ENCODE measurements at places on chromosomes 12 and 14.

DNA sequence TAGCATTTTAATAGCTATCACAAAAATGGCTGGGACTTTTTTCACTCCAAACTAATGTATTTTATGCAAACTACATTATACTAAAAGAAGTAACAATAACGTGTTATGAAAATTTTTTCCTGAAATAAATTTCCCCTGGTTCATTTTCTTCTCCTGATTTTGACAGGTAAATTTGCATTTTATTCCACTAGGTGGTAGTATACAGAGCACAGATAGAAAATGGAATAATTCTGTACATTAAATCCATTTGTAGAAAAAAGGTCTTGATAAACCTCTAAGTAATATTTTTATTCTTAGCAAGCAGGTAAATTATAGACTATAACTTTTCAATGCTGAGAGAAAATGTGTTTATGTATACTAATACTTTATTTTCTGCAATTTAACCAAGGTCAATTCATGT, 96.5 kb downstream of the BCAT1 start:
- DNase-seq, result no peak

DNA sequence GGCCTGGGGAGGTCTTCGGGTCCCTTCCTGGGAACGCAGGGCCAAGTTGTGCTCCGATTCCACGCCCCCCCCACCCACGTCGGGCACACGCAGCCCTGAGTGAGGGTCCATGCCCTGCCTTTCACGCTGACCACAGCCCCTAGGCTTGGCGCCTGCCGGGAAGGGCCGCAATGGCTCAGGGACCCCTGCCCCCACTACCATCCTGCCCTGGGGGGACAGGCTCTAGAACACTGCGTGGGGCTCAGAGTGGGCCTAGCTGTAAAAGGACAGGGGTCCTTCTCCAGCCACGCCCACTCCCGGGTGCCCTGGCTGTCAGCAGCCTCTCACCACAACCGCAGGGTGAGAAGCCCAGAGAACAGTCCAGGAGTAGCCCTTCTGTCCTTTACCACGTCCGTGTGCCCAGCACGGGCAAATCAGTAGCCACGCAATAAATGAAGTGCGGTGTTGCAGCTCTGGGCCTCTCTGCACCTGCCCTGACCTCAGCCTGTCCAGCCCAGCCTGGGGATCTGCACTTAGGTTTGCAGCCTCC, 9.4 kb upstream of the GPR68 start:
- no peak for DNase-seq

DNA sequence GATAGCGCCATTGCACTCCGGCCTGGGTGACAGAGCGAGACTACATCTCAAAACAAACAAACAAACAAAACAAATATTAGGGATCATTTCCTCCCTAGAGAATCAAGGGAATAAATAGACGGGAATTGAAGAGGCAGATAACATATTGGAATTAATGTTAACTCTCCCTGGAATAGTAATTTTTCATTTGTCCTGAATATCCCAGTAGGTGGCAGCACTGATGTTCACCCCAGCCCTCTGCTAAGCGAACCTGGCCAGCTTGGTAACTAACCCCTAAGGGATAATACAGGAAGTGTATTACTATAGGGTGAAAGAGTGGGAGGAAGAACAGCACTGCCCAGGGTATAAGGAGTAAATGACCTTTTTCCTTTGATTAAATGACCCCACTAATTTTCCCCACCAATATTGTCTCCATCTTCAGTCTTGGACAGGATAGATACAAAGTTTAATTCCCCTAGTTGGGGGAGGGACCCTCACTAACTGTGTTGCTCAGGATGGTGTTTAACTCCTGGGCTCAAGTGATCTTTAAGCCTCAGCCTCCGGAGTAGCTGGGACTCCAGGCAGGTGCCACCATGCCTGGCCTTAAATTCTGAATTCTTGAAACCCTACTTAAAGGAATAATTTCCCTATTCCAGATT, 40.5 kb downstream of the SLC2A14 start:
- DNase-seq, result no peak

GRCh38 chr14:91910196-91910595, 37.3 kb downstream of the FBLN5 start:
- no peak for DNase-seq

GRCh38 chr14:28756884-28757570, 9.6 kb upstream of the FOXG1 start:
- no peak for DNase-seq

- no peak for DNase-seq
Measured at GRCh38 chr12:21438643-21439042, 1.2 kb downstream of the PYROXD1 start.

DNA sequence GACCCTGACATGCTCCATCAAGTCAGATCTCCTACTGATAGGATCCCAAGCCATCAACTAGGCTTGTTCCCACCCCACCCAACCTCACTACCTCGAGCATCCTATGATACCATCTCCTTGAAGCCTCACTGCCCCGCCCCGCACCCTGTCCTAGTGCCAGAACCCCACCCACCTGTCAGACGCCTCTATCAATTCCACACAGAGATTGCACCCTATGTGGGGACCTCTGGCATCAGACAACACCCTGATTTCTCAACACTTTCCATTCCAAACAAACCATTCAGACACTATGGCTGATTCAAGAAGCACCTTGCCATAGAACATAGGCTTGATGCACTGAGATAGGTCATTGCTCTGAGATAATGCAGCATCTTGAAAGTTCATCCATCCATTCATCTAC, 3.1 kb upstream of the GLTP start:
- no peak for DNase-seq

GRCh38 chr12:75981247-75982168, 50.1 kb downstream of the PHLDA1 start:
- DNase-seq, result no peak

- no peak for DNase-seq
Measured at GRCh38 chr12:11916771-11917170, 154.0 kb upstream of the BCL2L14 start.

DNA sequence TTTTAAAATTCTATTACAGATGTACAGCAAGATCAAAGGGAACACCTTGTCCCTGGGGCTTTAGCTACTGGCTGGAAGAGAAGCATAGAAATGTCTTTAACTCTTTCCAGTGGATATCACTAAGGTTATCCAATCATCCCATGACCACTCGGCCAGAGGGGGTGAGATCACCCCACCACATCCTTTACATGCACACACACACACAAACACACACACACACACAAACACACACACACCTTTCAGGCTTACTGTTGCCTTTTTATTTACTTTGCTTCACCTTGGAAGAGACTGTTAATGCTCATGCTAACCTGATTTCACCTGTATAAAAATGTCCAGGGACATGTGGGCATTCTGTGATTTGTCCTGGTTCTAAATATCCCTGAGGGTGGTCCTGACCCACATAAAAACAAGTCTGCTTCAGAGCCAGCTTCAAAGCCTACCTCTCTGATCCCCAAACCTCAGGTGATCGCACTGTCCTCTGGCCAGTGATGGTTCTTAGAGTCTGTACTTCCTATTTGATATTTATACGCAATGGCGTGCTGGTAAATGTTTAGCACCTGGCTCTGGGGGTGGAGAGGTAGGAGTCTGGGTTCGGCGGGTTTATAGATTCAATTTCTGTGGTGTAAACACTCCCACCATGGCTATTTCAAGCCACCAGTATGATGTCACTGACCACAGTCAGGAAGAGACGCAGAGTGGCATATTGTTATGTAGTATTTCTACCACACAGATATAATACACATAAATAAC, 166.1 kb upstream of the EEA1 start:
- DNase-seq, result no peak

GRCh38 chr12:70426620-70427019, 60.5 kb downstream of the KCNMB4 start:
- DNase-seq, result no peak

DNA sequence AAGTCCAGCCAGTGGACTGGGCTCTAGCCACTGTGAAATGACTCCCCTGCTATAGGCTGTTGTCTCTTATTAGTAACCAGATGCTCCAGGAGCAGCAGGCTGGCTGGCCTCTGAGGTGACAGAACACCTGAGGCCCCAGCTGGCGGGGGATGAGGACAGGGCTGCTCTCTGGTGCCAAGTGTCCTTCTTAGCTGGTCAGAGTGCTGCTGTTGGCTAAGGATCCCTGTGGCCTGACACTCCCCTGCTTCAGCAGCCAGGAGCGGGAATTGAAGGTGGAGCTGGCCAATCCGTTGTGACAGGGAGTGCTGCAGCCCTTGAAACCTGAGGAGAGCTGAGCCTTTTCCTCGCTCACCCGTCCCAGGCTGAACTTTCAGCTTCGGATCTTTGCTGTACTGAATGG, 30.7 kb downstream of the TMEM229B start:
- no peak for DNase-seq

GRCh38 chr12:52279422-52280318, 5.2 kb downstream of the KRT86 start:
- DNase-seq, result no peak

DNA sequence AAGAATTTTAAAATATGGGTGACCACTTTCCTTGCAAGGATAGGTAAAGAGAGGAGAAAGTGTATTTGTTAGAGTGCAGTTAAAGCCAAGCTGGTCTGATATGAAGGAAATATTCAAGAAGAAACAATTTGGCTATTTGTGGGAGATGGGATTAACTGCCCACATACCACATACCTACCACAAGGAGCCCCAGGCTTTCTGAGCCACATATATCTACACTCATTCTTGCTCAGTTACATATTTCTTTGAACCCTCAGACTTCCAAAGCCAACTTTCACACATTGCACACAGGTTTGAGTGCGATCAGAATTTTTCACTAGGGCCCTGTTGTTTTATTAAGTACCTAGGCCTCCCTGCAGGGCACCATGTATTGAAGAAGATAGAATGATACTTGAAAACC, 330.2 kb downstream of the ZFP36L1 start:
- no peak for DNase-seq

GRCh38 chr12:95269892-95270291, 52.3 kb downstream of the VEZT start:
- no peak for DNase-seq

DNA sequence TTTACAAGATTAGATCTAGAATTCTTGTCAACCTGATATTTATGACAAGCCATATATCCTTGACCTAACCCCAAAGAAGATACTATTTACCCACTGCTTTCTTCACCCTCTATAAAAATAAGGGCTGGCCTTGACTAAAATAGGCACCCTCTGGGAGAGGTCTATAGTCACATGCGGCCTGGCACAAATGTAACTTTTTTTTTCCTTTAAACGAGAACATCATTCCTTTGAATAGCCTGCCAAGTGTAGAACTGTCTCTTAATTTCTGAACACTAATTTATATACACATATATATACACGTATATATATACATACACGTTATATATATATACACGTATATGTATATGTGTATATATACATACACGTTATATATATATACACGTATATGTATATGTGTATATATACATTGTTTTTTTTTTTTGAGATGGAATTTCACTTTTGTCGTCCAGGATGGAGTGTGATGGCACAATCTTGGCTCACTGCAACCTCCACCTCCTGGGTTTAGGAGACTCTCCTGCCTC, 18.6 kb downstream of the PPTC7 start:
- DNase-seq, result no peak

DNA sequence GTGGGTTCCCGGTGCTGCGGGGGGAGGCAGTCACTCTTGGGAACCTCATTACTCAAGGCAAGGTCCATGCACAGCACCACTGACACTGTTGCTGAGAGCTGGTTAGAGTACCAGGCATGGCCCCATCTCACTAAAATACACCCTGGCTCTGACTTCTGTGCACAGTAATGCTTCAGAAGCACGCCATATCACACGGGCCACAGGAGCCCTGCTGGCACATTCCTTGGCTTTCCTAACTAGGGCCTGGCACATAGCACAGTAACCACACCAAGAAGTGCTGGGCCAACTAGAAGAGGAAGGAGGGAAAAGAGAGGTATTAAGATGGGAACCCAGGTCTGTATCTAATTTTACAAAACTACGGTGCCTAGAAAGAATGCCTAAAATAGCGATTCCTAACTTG, 13.5 kb upstream of the RAB35 start:
- no peak for DNase-seq

- no peak for DNase-seq
Measured at GRCh38 chr12:3352230-3352629, 138.8 kb upstream of the PRMT8 start.

DNA sequence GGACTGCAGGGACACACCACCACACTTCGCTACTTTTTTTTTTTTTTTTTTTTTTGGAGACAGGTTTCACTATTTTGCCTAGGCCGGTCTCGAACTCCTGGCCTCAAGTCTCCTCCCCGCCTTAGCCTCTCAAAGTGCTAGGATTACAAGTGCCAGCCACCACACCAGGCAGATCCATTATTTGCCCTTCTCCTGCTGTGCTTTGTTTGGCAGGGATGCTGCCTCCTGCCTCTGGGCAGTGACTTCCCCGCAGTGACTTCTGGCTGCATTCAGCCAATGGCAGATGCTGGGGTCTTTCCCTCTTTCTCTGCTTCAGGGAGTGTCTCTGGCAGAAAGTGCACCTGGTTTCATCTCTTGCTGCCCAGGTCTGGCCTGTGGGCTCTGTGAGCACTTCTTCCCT, 6.7 kb upstream of the MORN3 start:
- no peak for DNase-seq

GRCh38 chr12:62841846-62842245, 93.1 kb downstream of the PPM1H start:
- no peak for DNase-seq

DNA sequence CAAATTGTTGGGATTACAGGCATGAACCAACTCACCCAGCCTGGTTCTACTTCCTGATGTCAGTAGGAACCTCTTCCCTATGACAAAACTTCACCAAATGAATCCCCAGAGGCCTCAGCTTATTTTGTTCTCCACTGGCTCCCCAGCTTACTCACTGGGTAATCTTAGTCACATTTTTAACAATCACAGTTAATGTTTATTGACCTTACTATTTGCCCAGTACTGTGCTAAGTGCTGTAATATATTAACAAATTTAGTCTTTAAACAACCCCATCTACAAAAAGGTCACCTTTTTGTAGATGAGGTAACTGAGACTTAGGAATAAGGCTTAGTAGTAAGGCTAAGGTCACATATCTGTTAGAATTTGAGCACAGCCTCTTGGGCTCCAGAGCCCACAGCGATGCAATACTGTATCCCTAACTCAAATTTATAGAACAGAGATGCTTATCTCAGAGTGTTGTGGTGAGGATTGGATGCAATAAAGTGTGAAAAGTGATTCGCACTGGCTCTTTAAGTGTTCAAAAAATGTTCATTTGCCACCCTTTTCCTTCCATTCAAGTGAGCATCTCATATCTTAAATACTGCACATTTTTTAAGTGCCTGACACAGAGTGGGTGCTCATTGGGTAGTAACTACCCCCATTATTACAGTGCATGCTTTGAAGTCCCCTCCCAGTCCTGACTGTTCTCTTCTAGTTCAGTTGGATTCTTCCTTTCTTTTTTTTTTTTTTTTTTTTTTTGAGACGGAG, 146.4 kb upstream of the ARHGAP5 start:
- no peak for DNase-seq

GRCh38 chr12:98812225-98812624, 167.1 kb downstream of the APAF1 start:
- no peak for DNase-seq

GRCh38 chr12:104966677-104967076, 8.6 kb upstream of the SLC41A2 start:
- no peak for DNase-seq

- no peak for DNase-seq
Measured at GRCh38 chr14:68695326-68695768, 97.5 kb downstream of the ZFP36L1 start.

- no peak for DNase-seq
Measured at GRCh38 chr12:25590011-25590721, 37.1 kb upstream of the LMNTD1 start.

- no peak for DNase-seq
Measured at GRCh38 chr12:20421421-20421820, 53.1 kb downstream of the PDE3A start.
